Left cardiac atrium (tissue), 4 donors: ENCODE measurements at places on chromosomes 12 and 14. TPM values are rescaled to one million over a fixed set of nuclear protein-coding genes. Genes with fewer than 3 reads are reported as not detected.

DNA sequence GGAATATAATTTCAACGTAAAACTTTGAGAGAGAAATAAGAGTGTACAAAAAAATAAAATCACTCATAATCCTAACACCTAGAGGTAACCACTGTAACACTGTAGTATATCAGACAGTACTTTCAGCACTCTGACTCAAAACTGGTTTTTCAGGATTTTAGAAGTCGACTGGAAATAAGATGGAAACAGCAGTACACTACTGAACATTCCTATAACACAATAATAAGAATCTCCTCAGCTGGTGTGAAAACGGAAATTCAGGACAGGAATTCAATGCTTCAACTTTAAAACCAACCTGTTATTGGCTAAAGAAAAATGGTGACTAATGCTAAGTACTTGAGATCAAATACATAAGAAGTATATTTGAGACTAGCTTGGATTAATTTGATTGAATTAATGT is 12.3 kb upstream of the PITPNM2 start:
- no peak for DNase-seq

RTL1 gene
- total RNA-seq = not detected

- no peak for DNase-seq
Measured at GRCh38 chr14:102805941-102806340, 28.7 kb downstream of the TRAF3 start.

DNA sequence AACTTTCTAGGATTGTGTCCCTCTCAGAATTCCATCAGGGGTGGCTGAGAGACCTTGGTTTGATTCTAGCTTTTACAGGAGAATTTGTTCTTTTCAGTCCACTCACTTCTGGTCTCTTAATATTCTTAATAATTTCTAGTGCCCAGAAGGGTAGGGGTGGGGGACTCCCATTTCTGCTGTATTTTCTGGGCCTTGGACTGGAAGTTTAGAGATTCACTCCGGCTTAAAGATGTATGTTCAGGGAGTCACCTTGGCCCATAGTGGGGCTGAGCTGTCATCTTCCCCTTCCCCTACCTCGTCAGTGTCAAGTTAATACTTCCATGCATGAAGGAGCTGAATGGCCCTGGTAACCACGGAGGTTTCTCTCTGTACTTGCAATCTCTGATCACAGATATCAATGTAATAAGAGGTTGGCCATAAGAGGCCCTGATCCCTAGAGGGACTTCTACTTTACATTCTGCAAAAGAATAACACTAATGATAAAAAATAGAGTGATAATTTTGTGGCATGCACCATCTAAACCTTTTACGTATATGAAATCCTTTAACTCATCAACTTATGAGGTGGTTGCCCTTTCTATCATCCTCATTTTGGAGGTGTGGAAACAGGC is 6.7 kb downstream of the KRT81 start:
- DNase-seq = no peak

DNA sequence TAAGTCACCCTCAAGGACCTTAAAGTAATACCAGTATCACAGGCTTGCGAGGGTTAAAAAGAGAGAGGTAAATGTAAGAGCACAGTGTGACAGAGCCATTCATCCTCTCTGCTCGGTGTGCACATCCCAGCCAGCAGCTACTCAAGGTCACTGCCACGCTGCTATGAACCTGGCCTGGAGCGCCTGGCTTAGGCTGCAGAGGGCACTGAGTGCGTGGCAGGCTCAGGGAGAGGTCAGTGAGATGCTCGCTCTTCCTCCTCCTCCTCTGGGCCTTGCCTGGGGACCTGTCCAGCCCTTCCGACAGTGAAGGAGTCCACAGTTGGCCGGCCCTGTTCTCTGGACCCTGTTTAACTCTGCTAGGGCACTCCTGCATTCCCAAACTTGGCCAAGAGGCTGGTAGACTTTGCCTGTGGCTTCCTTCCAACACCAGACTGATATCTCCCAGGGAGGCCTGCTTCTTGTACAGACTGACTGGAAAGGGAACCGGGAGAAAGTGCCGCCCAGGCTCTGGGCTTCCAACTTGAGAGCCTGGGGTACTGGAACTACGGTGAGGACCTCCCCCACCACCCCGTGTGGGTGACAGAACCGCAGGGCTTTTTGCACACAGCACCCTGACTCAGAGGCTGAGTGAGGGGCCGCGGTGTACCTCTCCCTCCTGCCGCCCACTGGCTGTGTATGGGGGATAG is 62.6 kb upstream of the CORO1C start:
- DNase-seq = no peak

DNA sequence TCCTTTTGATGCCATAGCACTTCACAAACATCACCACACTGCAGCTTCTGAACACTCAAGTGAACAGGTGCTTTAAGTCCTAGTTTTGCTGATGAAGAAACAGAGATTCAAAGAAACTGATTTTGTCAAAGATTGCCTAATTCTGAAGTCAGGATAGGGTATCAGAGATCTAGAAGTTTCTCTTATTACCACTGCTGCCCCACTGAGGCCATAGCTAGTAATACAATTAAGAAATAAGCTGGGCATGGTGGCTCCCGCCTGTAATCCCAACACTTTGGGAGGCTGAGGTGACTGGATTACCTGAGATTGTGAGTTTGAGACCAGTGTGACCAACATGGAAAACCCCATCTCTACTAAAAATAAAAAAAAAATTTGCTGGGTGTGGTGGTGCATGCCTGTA is 458.3 kb upstream of the SEL1L start:
- DNase-seq = no peak

DNA sequence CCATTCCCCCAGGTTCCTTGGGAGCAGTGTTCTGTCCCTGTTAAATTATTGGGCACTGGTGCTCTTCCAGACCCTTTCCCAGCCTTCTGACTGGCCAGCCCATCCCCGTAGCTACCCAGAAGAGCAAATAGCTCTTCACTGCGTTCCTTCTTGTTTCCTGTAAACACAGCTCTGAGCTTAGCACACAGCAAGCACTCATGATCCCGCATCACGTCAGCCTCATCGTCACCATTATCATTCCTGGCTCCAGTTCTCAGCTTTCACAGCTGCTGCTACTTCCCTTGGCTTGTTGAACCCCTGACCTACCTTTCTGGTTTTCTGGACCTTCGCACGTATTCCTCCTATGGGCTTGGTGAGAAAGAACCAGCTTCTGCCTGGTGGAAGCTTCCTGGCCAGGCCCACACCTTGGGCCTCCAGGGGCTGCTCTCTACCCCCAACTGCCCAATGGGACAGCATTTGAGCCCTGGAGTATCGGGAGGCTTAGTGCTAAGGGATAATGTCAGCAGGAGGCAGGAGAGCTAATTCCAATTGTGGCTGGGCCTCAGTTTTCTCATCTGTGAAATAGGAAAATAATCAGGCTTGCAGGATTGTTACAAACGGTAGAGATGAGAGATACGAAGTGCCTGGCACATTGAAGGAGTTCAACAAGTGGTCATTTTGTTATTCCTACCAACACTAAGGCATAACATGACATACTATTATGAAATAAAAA is 22.6 kb upstream of the PAPOLA start:
- DNase-seq = no peak

ZDHHC22 gene
- total RNA-seq = not detected

GRCh38 chr12:94575024-94575423 is 75.3 kb downstream of the TMCC3 start:
- no peak for DNase-seq

LRRIQ1 gene
- total RNA-seq = 0.21 TPM

- DNase-seq = no peak
Measured at GRCh38 chr12:120737557-120738251, 12.1 kb downstream of the ACADS start.

- no peak for DNase-seq
Measured at GRCh38 chr14:73124180-73124894, 12.0 kb upstream of the PSEN1 start.

DNA sequence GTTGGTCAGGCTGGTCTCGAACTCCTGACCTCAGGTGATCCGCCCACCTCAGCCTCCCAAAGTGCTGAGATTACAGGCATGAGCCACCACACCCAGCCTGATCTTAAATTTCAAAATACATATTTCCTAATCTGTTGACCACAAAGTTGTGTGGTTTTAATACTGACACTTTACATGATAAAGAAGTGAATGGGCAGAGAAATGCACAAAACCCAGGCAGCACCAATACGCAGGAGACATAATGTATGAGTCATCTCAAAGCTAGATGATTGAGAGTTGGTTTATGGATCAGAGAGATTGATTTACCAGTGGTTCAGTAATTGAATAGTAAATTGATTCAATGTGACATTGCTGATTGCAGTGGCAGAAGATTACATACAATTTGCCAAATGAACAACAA is 19.2 kb upstream of the PPP2R5E start:
- DNase-seq = no peak

GRCh38 chr14:90562652-90563051 is 165.8 kb downstream of the CALM1 start:
- peak; percentile 7 for DNase-seq

- DNase-seq = no peak
Measured at GRCh38 chr14:32633224-32633859, 304.2 kb downstream of the AKAP6 start.

- no peak for DNase-seq
Measured at GRCh38 chr12:19431407-19432308, 7.6 kb upstream of the AEBP2 start.

CCDC177 gene
- not detected for total RNA-seq

HOXC10 gene
- total RNA-seq = not detected

DNA sequence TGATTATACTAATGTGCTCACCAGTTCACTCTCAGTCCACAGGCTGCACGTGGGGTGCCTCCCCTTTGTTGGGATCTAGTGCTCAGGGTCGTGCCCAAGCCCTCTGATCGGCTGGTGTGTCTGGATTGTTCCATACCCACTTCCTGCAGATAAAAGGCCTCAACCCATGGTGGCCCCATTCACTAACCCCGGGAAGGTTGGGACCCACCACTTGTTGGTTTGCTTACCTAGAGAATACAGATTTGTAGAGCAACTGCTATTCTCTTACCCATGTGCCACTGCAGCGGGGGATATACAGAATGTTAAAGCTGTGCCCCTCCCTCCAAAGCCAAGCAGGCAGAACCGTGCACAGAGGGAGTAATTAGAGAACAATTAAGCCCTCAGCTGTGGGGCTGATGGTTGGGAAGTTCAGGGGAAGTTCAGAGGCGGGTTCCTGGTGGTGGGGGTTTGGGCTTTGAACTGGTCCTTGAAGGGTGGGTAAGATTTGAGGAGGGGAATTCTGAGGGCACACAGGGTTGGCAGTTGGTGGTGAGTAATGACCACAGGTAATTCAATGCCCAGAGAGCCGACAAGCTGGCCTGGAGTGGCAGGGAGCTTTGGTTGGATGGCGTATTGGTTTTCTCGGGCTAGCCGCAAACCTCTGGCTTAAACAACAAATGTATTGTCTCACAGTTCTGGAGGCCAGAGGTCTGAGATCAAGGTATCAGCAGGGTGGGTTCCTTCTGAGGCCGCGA is 68.8 kb downstream of the ADCK1 start:
- no peak for DNase-seq

DNA sequence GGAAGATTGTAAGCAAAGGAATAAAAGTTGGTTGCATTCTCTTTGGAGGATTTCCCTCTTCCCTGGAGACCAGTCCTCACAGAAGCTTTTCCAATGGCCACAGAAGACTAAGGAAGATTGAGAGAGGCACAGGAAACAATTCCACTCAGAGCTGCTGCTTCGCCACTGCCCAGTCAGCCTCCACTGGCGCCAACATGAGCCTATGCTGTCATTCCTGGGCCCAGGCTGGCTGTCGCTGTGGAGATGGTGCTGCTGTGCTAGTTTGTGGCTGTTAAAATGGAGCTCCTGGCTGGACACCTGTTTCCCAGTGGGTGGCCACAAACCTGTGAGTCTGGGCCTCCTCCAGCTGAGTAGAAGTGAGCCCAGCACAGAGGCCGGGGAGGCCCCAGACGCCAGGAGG is 6.6 kb downstream of the P2RX7 start:
- no peak for DNase-seq

GRCh38 chr12:120352117-120352516 is 16.8 kb downstream of the MSI1 start:
- no peak for DNase-seq

NPFF gene
- total RNA-seq = not detected

DNA sequence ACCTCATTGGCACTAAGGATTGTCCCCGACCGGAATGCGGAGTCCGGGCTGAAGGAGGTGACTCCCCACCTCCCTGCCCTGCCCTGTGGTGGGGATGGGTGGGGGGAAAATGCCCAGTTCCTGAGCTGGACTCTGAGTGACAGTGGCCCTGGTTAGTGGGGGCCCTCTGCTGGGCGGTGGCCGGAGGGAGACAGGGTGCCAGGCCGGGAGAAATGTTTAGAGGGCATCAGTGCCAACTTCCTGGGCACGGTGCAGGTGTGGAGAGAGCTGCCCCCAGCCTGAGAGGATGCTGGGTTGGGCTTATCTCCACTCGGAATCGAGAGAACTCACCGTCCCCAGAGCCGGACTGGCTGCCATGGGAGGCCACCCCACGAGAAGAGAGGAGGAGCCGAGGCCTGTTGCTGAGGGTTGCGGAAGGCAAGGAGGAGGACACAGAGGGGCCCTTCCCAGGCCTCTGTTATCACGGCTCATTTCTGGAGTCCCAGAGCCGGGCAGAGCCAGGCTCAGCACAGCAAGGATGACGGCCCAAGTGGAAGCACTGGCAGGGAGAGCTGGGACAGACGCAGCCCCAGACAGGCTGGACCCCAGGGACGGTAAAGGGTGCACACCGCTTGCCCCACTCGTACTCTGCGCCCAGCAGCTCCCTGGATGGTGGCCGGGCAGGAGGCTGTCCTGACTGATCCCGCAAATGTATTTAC is 156.7 kb downstream of the KIF26A start:
- DNase-seq = peak; percentile 22

DNA sequence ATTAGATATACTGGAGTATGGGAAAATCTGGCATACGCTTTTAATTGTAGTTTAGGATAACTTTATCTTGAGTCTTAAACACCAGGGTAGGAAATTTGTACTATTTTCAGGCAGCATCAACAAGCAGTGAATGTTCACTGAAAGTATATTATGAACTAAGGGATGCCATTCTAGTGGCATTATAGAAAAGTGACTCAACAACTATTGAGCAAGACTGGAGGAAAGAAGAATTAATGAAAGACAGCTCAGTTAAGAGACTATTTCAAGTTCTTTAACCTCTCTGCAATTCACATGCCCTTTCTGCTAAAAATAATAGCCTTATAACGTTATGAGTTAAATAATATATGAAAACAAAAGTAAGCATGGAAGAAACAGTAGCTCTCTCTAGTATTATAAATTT is 343.1 kb downstream of the FSCB start:
- DNase-seq = no peak

ARL6IP4 gene
- total RNA-seq = 159 TPM

PPP1R3E gene
- 8.0 TPM for total RNA-seq

RNASE7 gene
- not detected for total RNA-seq

GLT1D1 gene
- total RNA-seq = 0.38 TPM
